Right renal pelvis (tissue), 4 donors: ENCODE measurements at places on chromosomes 16 and 17. TPM values are rescaled to one million over a fixed set of nuclear protein-coding genes. Genes with fewer than 3 reads are reported as not detected.

GRCh38 chr17:9195961-9196670 is 174.8 kb downstream of the NTN1 start:
- no peak for DNase-seq

- no peak for DNase-seq
Observed at GRCh38 chr17:50058296-50058953, 2.5 kb downstream of the ITGA3 start.

- no peak for DNase-seq
Observed at GRCh38 chr16:66904846-66905632, 13.6 kb downstream of the CDH16 start.

- DNase-seq: no peak
Observed at GRCh38 chr16:87463722-87464690, 28.8 kb downstream of the ZCCHC14 start.

DNA sequence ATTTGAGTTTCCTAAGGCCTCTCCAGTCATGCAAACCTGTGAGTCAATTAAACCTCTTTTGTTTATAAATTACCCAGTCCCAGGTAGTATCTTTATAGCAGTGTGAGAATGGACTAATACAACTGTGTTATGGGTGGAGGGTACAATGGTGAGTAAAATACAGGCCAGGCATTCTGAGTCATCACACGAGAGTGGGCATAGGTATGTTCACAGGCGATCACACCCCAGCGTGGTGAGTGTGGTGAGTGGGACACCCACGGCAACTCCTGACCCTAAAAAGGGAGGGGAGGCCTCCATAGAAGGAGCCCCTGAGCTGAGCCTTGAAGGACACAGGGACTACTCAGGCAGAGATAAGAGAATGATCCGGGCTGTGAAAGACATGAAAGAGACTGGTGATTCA is 22.6 kb upstream of the MAPT start:
- no peak for DNase-seq

DNA sequence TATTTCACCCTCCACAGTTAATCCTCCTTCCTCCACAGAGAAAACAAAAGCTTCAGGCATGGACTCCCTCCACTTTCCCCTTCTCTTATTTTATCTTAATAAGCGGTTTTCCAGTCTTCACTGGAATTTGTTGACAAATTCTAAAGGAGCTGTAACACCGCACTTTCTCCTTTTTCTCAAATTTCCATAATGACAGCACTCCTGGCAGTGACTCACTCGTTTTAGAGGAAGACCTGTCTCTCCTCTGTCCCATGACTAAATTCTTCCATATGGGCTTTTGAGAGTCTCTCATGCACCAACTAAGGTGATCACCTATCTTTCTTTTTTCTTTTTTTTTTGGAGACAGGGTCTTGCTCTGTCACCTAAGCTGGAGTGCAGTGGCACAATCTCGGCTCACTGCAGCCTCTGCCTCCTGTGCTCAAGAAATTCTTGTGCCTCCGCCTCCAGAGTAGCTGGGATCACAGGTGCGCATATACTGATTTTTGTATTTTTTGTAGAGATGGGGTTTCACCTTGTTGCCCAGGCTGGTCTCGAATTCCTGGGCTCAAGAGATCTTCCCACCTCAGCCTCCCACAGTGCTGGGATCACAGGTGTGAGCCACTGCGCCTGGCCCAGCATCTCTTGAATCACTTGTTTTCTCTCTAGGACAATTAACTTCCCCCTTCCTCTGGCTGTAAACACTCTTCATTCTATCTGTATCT is 7.7 kb downstream of the ITGAM start:
- DNase-seq: no peak

- DNase-seq: peak; percentile 40
Observed at GRCh38 chr17:39573447-39574298, 34.0 kb downstream of the NEUROD2 start.

DNA sequence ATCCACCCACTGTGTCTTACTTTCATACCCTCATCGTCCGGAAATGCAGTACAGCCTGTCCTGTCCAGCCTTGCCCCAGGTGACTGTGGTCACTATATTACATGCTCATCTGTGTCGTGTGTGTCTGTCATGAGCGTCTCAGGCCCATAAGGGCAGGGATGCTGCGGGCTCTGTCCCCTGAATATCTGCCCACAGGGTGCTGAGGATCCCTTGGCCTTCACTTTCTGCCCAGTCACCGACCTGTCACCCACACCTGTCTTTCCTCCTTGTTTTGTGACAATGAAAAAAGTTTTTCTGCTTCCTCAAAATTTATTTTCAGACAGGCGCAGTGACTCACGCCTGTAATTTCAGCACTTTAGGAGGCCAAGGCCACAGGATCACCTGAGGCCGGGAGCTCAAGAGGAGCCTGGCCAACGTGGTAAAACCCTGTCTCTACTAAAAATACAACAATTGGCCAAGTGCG is 1.4 kb upstream of the CTRB1 start:
- no peak for DNase-seq

DNA sequence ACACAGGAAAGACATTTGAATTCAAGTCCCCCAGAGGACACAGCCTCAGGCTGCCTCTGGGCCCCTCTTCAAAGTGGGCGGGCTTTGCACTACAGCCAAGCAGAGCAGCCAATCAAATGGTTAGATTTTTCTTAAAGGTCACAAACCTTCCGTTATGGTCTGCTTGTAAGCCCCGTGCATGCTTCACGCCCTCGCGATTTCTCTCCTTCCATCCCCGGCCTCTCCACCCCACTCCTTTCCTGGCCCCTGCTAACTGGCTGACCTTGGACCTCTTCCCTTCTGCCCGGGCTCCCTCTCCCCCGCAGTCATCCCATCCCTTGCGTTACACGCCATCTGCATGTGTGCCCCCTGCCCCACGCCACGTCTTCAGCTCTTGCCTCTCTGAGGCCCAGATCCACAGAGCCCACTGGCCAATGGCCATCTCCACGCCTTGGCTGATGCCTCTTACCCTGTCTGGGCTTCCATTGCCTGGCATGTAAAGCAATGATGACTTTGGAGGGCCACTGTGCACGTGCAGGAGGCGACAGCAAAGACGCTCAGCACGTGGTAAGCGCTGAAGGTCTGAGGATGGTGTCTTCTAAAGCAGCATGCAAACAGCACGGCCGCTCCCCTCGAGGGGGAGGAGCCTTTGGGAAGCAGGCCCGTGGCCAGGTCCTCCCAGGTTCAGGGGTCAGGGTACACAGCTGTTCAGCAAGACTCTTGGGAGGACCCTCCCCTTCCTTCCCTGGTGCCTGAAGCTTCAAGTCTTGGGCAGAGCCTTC is 86.8 kb downstream of the ZDHHC7 start:
- no peak for DNase-seq

- no peak for DNase-seq
Observed at GRCh38 chr17:44007346-44008204, 3.2 kb downstream of the NAGS start.

- no peak for DNase-seq
Observed at GRCh38 chr17:12898110-12898509, 108.8 kb downstream of the ARHGAP44 start.

DNA sequence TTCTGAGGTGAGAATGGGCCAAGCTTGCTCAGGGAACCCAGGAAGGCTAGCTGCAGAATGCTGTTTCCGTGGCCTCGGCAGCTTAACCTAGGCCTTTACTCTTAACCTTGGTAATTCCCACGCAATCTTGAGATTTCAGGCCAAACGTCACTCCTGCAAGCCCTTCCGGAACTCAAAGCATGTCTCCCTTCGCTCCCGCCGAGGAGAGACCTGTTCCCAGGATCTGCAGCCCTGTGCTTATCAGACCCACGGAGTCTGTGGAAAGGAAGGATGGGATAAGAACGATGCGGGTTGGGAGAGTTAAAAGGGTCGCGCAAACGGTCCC is 524 bp upstream of the ZFP3 start:
- no peak for DNase-seq

DNA sequence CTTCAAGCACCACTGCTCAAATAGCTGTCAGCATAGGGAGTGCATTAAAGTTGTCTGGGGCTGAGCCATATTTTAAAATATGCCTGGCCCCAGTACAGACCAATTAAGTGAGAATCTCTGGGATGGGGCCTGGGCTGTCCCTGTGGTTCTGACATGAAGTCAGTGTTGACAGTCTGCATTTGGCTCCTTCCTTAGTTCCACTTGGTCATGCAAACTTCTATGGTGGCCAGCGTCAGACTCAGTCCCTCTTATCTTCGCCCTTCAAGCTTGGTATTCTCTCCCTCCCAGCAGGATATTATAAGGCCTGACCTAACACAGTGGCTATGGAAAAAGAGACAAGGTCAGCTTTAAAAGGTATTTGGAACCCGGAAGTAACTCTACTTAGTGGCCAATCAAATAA is 177.2 kb downstream of the PMP22 start:
- DNase-seq: no peak

GRCh38 chr16:28326881-28327610 is 34.7 kb downstream of the SBK1 start:
- DNase-seq: no peak

DNA sequence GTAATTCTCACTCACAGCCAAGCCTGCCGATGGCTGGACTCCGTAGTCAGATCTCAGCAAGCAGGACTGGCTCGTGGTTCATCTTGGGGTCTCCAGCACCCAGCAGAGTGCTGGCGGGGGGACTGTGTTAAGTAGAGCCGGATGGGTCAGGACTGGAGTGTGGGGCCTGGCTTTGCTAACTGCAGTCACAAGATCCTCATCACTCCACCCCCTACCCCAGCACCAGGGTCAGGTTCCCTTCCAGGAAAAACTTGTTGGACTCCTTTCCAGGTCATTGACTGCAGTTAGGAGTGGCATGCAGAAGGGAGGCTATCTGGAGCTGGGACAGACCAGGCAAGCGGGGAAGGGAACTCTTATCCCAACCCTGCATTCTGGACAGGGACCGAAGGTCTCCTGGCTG is 6.0 kb downstream of the CIITA start:
- DNase-seq: peak; percentile 72

DNA sequence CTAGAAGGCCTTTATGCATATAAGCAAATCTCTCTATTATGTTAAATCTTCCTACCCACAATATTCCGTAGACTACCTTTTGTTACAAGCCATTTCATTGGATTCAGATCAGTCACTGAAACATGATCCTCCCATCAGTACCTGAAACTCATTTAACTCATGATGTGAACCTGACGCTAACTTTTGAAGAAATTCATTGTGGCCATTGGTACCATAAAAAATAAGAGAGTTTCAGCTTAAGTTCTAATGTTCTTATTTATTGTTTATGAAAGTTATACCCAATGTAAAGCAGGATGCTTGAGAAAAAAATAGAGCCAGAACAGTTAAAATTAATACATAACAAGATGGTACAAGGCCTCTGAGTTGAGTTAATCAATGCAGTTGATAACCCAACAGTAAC is 439.6 kb downstream of the KCNJ2 start:
- no peak for DNase-seq

GRCh38 chr16:3701531-3701930 is 15.8 kb downstream of the TRAP1 start:
- DNase-seq: no peak

- DNase-seq: no peak
Observed at GRCh38 chr16:86881861-86882273, 303.5 kb downstream of the FOXL1 start.

- DNase-seq: no peak
Observed at GRCh38 chr17:30534938-30535921, 58.0 kb downstream of the GOSR1 start.

GRCh38 chr17:77779711-77780539 is 178.6 kb upstream of the TNRC6C start:
- DNase-seq: no peak

- no peak for DNase-seq
Observed at GRCh38 chr16:53841884-53842283, 137.9 kb downstream of the FTO start.

DNA sequence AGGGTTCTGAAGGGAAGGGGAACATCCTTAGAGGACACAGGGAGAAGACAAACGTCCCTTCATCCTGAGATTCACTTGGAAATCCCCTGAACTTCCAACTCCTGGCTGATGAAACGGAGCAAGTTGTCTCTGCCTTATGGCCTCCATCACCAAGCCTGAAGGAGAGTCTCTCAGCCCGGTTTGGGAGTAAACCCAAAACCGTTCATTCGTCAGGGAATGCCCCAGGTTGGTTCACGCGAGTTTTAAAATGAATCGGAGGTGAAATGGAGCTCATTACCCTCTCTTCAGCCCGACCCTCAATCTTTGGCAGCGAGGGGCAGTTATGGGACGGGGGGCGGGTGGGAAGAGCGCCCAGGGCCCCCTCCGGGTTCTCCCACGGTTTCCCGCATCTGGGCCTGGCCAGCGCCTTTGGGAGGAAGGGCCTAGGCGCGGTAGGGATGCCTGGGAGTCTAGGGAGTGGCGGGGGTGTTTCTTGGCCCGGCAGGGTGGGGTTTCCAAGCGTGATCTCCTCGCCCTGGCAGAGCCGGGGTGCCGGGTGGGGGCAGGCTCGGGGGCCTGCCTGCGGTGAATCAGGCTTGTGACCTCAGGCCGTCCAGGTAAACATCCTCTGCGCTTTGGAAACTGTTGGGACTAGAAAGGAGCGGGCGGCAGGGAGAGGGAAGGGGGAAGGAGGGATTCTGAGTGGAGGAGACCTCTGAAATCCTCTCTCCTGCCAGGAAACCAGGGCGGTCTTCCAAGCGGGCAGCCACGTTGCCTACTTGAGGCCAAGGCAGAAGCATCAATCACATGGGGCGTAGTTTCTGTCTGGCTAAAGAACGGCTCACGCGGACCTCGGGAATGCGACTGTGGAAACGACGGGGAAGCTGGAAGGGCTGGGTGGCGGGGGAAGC is 24.1 kb upstream of the HOXB13 start:
- no peak for DNase-seq

- DNase-seq: no peak
Observed at GRCh38 chr17:22277595-22277994, 585.3 kb downstream of the KCNJ18 start.

GRCh38 chr17:14351493-14351892 is 50.6 kb downstream of the HS3ST3B1 start:
- DNase-seq: no peak

DNA sequence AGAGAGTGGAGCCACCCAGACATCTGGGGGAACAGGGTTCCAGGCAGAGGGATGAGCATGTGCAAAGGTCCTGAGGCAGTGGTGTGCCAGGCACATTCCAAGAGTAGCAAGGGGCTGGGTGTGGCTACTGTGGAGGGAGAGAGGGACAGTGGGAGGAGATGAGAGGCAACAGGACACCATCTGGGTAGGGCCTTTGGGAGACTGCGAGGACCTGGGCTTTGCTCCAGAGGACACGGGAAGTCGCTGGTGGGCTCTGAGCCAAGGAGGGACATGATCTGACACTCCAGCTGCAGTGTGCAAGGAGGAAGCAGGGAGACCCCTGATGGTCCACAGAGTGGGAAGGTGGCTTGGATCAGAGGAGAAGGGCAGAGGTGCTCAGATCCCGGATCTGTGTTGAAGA is 56.7 kb upstream of the MED9 start:
- no peak for DNase-seq

GRCh38 chr17:47693731-47694580 is at the start of gene TBKBP1:
Gene TBKBP1 (plus strand): TSS chr17:47694161. CDS start chr17:47696113, 1,952 bp downstream.
- peak; percentile 77 for DNase-seq

Gene ADAM11
- polyA plus RNA-seq: 2.6 TPM

Gene OR1A1
- polyA plus RNA-seq: 0.07 TPM

Gene SOST
- 79.6 TPM for polyA plus RNA-seq

Gene CLEC18A
- polyA plus RNA-seq: 93.1 TPM

Gene OTOP3
- polyA plus RNA-seq: not detected

Gene HSD17B1
- polyA plus RNA-seq: 3.7 TPM

Gene ARL5C
- 0.32 TPM for polyA plus RNA-seq

Gene RCVRN
- 0.17 TPM for polyA plus RNA-seq

Gene HCRT
- polyA plus RNA-seq: not detected

Gene GDPD1
- polyA plus RNA-seq: 10.6 TPM
